ENCODE measurements at places on chromosomes 2 and 18. TPM values are rescaled to one million over a fixed set of nuclear protein-coding genes. Genes with fewer than 3 reads are reported as not detected.
A peak's percentile ranks its signal among the peaks of the same experiment; 100 is the strongest.

GRCh38 chr2:97664636-97664970 is 759 bp upstream of the ACTR1B start:
- DNase-seq: peak; percentile 74

- no peak for DNase-seq
Observed at GRCh38 chr2:99879481-99879880, 262.9 kb downstream of the AFF3 start.

DNA sequence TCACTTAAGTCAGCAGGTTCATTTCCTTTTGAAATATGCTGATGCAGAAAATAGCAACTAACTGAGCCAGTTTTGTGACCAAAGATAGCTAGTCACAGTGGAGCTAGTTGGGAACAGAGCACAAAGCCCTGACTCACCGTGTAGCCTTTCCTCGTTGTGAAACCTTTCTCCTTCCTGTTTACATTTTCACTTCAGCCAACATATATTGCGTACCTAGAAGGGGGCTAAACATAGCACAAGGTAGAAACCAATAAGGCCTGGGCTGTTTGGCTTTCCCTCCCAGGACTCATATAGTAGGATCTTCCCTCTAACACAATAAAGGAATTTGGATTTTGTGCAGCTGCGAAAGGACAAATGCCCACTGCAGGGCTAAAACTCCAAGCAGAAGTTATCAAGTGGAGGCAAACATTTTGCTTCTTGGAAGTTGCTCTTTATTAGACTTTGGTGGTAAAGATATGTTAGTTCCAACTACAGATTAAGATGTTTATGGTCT is 24.5 kb upstream of the LPIN2 start:
- no peak for DNase-seq

DNA sequence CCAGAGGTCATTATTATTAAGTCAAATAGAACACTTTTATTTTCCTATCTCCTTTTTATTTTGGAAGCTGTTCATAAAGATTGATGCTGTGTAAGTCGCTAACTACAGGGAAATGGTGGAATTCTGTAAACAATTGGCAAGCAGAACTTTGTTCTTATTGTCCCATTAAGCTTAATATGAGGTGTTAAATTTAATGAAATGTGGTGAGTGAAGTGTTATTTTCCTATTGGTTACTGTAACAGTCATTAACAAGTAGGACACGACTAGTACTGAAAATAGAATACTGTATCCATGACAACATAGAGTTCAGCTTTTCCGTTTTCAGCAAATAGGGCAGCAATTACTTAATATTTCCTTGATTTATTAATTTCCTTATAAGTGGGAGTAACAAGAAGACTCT is 279.1 kb upstream of the ZEB2 start:
- no peak for DNase-seq

- DNase-seq: no peak
Observed at GRCh38 chr2:72889991-72890390, 2.8 kb downstream of the SPR start.

Gene ITPRIPL1
- 3.6 TPM for total RNA-seq

Gene MOGAT1
- not detected for total RNA-seq

Gene PLCL1
- total RNA-seq: 11.6 TPM

Gene TXNDC2
- 0.21 TPM for total RNA-seq

Gene ARPC2
- total RNA-seq: 351 TPM

Gene G6PC2
- not detected for total RNA-seq

Measured in aorta (tissue), 5 donors.